NCI-H1105 treated with DMSO at 0.1 percent for 48 hours (cell line): ENCODE measurements at places on chromosomes 11 and 22.

DNA sequence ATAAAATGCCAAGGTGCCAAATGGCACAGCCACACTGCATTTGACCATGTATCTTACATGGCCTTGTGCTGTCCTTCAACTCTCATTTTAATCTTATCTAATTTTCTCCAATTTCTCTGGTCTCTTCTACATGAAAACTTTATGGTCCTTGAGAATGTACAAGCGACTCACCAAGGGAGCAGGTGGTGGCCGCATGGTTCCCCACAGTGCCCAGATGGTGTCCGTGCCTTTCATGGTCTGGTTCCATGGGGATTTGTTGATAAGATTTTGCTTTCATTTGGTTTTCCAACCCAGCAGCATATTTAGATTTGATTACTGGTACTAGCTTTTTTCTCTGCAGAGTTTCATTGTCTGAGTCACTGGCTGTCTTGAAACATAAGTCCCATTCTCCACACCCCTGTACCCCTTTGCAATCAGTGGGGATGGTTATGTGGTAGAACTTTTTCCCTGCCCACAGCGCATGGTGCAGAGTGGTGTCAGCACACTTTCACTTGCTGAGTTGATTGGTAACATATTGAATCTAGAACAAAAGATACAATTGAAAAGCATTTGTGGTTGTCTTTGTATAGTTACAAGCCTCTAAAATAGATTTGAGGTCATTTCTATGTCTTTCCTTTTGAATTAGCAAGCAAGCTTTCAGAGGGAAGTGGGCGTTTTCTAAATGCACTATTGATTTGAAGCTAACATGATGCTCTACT lies 24.1 kb downstream of the ZNRF3 start:
- DNase-seq: no peak

DNA sequence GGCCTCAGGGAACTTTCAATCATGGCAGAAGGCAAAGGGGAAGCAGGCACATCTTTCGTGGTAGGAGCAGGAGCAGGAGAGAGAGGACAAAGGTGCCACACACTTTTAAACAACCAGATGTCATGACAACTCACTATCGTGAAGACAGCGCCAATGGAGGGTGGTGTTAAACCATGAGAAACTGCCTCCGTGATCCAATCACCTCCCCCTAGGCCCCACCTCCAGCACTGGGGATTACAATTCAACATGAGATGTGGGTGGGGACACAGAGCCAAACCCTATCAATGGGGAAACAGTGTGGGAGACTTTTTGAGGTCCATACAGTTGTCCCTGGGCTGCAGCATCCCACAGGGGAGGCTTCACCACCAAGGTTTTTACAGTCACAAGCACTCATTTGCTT lies 41.9 kb upstream of the CFAP300 start:
- DNase-seq: no peak

GRCh38 chr11:29063630-29064361 lies 953.0 kb downstream of the KCNA4 start:
- DNase-seq: no peak

GRCh38 chr11:94545264-94546161 lies 1.8 kb downstream of the FUT4 start:
- no peak for DNase-seq

DNA sequence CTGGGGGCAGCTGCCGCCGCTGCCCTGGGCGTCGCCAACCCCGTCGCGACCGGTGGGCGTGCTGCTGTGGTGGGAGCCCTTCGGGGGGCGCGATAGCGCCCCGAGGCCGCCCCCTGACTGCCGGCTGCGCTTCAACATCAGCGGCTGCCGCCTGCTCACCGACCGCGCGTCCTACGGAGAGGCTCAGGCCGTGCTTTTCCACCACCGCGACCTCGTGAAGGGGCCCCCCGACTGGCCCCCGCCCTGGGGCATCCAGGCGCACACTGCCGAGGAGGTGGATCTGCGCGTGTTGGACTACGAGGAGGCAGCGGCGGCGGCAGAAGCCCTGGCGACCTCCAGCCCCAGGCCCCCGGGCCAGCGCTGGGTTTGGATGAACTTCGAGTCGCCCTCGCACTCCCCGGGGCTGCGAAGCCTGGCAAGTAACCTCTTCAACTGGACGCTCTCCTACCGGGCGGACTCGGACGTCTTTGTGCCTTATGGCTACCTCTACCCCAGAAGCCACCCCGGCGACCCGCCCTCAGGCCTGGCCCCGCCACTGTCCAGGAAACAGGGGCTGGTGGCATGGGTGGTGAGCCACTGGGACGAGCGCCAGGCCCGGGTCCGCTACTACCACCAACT lies 1.0 kb downstream of the FUT4 start:
- no peak for DNase-seq
